Activated naive CD8-positive, alpha-beta T cell treated with anti-CD3 and anti-CD28 coated beads, Interleukin-2, amount 10 ng/mL, durations not matched to agents 7 days and 5 days (primary cell): ENCODE measurements at places on chromosomes 16 and 17. TPM values are rescaled to one million over a fixed set of nuclear protein-coding genes. Genes with fewer than 3 reads are reported as not detected.

GRCh38 chr17:67528751-67529436, 151.8 kb downstream of the PITPNC1 start:
- H3K4me3 ChIP-seq = no peak overlapping the region
- H3K27me3 ChIP-seq = no peaks in the 10 kb centered on the region
- peaks cover 6% of the 10 kb centered on the region for H3K36me3 ChIP-seq

PHOSPHO1 gene
- total RNA-seq = not detected

GRCh38 chr16:67146523-67147357, 4.1 kb downstream of the B3GNT9 start:
- H3K4me3 ChIP-seq = no peak overlapping the region
- DNase-seq = no peak
- H3K27ac ChIP-seq = no peak overlapping the region
- H3K27me3 ChIP-seq = peaks cover 2% of the 10 kb centered on the region

- DNase-seq = no peak
- H3K27me3 ChIP-seq = peaks cover 2% of the 10 kb centered on the region
- H3K27ac ChIP-seq = no peak overlapping the region
- H3K4me1 ChIP-seq = peaks cover 1% of the 10 kb centered on the region
Measured at GRCh38 chr16:78763821-78764440, 664.5 kb downstream of the WWOX start.

GLYR1 gene
- total RNA-seq = 91.6 TPM

ADGRG3 gene
- total RNA-seq = not detected

- DNase-seq = no peak
- peaks cover 13% of the 10 kb centered on the region for H3K27me3 ChIP-seq
- no peak overlapping the region for H3K4me3 ChIP-seq
- H3K4me1 ChIP-seq = peaks cover 3% of the 10 kb centered on the region
- H3K36me3 ChIP-seq = no peaks in the 10 kb centered on the region
Measured at GRCh38 chr16:66503030-66503429, 46.9 kb downstream of the TK2 start.

COG4 gene
- 73.8 TPM for total RNA-seq

GAS2L2 gene
- not detected for total RNA-seq

CDK3 gene
- 7.5 TPM for total RNA-seq

DNA sequence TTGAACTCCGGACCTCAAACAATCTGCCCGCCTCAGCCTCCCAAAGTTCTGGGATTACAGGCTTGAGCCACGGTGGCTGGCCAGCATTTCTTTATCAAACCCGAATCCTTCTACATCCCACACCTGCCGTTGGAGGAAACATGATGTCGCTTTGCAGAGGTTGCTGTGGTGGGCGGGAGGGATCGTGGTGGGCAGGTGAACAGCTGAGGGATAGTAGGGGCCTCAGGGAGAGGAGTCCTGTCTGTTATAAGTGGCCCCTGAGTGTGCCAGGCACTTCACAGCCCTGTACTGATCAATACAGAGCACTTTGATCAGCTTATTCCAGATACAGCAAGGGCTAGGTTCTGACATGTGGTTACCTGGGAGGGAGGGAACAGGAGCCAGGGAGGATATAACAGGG, 76.5 kb downstream of the CYLD start:
- no peaks in the 10 kb centered on the region for H3K4me1 ChIP-seq
- no peaks in the 10 kb centered on the region for H3K36me3 ChIP-seq
- no peak overlapping the region for H3K4me3 ChIP-seq
- H3K27ac ChIP-seq = no peak overlapping the region
- no peaks in the 10 kb centered on the region for H3K27me3 ChIP-seq

DNA sequence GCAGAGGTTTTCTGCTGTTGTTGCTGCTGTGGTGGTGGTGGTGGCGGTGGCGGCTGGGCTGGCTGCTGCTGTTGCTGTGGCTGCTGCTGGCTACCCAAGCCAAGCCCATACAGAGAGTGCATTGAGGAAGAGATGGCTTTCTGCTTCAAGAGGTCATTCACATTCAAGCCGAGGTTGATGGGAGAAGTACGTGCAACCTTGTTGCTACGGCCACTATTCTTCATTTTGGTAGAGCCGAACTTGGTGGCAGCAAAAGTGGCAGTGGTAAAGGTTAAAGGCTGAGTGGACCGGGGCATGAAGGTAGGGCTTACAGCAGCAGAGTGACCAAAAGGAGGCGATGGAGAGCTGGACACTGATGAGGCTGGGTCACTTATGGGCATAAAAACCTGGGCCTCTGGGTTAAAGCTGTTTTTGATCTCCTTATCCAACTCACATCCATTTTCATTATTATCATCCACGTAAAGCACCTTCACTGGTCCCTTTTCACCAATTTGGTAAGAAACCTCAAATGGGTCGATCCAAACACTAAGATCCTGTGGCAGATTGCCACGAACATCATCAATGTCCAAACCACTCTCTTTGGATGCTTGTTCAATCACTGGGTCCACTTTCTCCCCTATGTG, 2.8 kb downstream of the TOB1 start:
- no peaks in the 10 kb centered on the region for H3K27me3 ChIP-seq
- H3K4me3 ChIP-seq = peak overlapping the region; percentile 20
- peaks cover 28% of the 10 kb centered on the region for H3K4me1 ChIP-seq
- peaks cover 19% of the 10 kb centered on the region for H3K36me3 ChIP-seq
- H3K27ac ChIP-seq = peak overlapping the region; percentile 9

CD19 gene
- 0.40 TPM for total RNA-seq

GRCh38 chr16:46911038-46911437, 26.9 kb downstream of the GPT2 start:
- no peak overlapping the region for H3K4me3 ChIP-seq
- DNase-seq = no peak
- peaks cover 11% of the 10 kb centered on the region for H3K36me3 ChIP-seq
- no peaks in the 10 kb centered on the region for H3K27me3 ChIP-seq
- peak overlapping the region; percentile 43 for H3K27ac ChIP-seq

GRCh38 chr16:10984509-10984908, 40.1 kb downstream of the CLEC16A start:
- peaks cover 64% of the 10 kb centered on the region for H3K4me1 ChIP-seq
- no peak overlapping the region for H3K4me3 ChIP-seq
- peaks cover 26% of the 10 kb centered on the region for H3K36me3 ChIP-seq

DNA sequence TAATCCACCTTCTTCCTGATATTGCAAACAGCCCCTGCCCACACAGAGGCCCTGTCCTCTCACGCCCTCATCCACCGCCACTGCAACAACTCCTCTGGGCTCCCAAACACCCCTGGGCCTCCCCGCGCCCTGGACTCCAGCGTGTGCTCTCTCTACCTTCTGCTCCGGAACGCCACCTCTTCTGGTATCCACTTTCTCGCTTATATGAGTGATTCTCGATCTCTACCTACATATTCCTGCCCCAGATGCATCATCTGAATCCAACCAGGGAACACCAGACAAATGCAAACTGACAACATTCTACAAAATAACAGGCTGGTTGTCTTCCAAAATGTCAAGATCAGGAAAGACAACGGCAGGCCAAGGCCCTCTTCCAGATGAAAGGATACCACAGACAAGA, 19.0 kb downstream of the CAMKK1 start:
- no peak overlapping the region for H3K27ac ChIP-seq
- no peak overlapping the region for H3K4me3 ChIP-seq
- DNase-seq = no peak
- H3K27me3 ChIP-seq = no peaks in the 10 kb centered on the region
- peaks cover 6% of the 10 kb centered on the region for H3K36me3 ChIP-seq

DNA sequence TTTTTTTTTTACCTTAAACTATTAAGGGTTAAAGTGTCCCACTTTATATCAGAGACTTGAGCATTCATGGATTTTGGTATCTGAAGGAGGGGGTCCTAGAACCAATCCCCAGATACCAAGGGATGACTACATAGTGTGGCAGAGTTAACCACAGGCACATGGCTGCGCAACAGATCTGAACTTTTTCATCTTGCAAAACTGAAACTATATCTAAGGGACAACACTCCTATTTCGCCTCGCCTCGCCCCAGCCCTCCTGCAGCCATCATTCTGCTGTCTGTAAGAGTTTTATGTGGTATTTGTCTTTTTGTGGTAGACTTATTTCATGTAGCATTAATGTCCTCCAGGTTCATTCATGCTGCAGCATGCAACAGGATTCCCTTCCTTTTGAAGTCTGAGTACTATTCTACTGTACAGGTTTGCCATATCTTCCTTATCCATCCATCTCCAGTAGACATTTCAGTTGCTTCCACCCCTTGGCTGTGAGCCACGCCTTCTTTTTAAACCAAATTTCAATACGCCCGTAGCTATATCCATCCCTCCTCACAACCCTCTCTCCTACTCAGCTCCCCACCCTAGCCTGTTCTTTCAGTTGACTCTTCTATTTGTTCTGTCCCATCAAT, 53.2 kb downstream of the AMFR start:
- peak overlapping the region; percentile 70 for H3K4me3 ChIP-seq
- H3K27ac ChIP-seq = peak overlapping the region; percentile 74
- H3K36me3 ChIP-seq = peaks cover 18% of the 10 kb centered on the region
- peaks cover 11% of the 10 kb centered on the region for H3K4me1 ChIP-seq
- H3K27me3 ChIP-seq = no peaks in the 10 kb centered on the region

DNA sequence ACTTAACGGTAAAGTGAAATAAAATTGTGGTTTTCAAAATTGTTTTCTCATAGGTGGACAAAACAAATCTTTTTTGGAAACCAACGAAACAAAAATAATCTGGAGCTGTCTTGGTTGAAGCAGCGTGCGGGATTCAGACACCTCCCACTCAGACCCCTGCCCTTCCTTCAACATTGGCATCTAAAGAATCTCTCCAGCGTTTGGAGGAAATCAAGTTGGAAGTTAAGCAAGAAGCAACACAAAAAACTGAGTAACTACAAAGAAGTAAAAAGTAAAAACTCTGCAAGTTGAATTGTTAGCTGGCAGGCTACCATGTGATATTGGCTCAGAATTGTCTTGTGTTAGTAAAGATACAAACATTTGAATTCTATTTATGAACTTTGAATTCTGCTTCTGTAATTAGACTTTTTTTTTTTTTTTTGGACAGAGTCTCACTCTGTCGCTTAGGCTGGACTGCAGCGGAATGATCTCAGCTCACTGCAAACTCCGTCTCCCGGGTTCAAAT, 361.0 kb upstream of the PMFBP1 start:
- H3K36me3 ChIP-seq = peaks cover 8% of the 10 kb centered on the region
- H3K4me1 ChIP-seq = no peaks in the 10 kb centered on the region
- no peak for DNase-seq
- H3K4me3 ChIP-seq = no peak overlapping the region
- no peaks in the 10 kb centered on the region for H3K27me3 ChIP-seq
